ENCODE measurements at places on chromosomes 13 and 19.

GRCh38 chr19:27955485-27956480, 1257.2 kb downstream of the UQCRFS1 start:
- DNase-seq = no peak

GRCh38 chr13:111862836-111863815, 203.8 kb upstream of the SOX1 start:
- no peak for DNase-seq

DNA sequence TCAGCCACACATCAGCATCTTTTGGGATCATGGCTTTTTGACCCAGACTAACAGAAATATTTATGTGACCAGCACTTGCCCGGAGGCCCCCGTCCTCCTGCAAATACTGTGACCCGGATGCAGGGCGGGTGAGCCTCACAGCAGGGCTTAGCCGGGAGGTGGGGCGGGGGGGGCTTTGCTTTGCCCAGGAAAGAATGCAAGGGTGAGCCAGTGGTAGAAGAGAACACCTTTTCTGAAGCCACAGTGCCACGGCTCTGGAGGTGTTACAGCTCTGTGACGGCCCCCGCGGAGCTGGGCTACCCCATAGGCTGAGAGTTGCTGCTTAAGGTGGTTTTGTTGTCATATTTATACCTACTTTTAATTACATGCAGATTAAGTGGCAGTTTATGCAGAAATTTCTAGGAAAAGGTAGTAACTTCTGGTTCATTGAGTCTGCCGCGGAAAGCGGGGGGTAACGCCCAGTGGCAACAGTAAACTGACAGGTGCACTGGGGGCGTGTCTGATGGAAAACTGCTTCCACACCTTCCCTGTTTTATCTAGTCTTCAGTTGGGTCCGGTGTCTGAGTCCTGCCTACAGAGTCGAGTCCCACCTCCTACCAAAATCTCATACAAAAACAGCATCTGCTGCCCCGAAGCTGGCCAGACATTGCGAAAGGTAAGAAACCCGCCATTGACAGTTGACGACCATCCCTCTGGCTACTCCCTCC, 187.9 kb downstream of the TEX29 start:
- DNase-seq = peak; percentile 30

DNA sequence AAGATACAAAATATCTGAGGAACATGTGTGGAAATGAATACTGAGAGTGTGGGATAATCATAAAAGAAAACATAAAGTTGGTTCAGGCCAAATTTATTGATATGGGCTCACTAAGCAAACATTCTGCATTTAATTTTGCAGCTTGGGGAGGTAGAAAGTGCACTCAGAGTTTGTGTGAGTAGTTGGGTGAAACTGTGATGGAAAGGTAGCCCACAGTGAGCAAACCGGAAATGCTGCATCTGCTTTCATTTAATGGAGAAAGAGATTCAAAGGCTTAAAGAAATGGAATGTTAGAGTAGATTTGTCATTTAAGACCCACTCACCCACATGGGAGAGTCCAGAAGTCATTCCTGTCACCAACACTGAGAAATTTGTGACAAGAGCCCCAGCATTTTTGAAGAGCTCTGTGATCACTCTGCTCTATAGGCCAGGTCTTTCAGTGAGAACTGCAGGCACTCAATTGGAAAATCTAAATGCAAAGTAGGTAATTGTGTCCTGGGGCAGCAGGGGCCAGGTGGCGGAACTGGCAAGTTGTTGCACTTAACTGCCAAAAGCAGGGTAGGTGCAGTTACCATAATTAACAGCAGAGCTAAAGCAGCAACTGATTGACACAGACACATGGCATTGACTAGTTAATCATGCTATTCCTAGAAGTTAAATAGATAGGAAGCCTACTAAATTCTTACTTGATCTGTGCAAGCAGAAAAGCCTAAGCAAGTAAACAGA, 1228.3 kb upstream of the PCDH20 start:
- no peak for DNase-seq

GRCh38 chr19:47897861-47898260, 11.7 kb upstream of the SULT2A1 start:
- DNase-seq = no peak

GRCh38 chr13:25912961-25913360, 138.9 kb downstream of the SHISA2 start:
- DNase-seq = no peak

GRCh38 chr13:35855531-35856019, 275.6 kb downstream of the DCLK1 start:
- DNase-seq = no peak

- DNase-seq = no peak
These were observed 12.1 kb upstream of the HAS1 start for GRCh38 chr19:51735759-51736449.

- no peak for DNase-seq
These were observed 12.2 kb downstream of the PPP1R12C start for GRCh38 chr19:55105237-55105636.

- no peak for DNase-seq
These were observed 1.2 kb downstream of the MRI1 start for GRCh38 chr19:13765395-13766094.

- DNase-seq = peak; percentile 61
These were observed 23.3 kb downstream of the LYPD4 start for GRCh38 chr19:41821003-41821735.

DNA sequence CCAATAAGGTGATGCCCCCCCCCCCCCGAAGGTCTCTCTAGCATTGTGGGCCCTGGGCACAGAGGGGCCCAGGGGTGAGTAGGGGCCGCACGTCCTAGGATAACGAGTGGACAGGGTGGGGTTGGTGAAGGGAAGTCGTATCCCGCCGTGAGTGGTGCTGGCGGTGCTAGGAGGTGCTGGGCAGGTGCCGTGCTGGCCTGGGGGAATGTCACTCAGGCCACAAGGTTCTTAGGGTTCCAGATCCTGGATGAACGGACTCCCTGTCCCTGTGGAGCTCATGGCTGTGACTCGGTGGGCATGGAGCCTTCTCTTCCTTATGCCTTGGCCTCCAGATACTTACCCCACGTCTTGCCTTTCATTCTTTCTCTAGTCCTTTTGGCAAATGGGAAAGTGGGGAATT, 157.4 kb upstream of the SOX1 start:
- peak; percentile 7 for DNase-seq

DNA sequence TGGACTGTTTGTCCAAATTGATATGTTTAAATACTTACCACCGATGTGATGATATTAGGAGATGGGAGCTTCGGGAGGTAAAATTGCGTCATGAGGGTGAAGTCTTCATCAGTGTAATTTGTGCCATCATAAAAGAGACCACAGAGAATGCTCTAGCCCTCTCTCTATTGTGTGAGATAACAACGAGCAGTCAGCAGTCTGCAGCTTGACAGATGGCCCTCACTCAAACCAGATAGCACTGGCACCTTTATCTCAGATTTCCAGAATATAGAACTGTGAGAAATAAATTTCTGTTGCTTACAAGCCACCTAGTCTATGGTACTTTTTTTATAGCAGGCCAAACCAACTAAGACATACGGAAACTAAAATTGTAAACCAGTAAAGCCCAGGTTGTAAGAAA, 1718.9 kb upstream of the MIR17HG start:
- no peak for DNase-seq

DNA sequence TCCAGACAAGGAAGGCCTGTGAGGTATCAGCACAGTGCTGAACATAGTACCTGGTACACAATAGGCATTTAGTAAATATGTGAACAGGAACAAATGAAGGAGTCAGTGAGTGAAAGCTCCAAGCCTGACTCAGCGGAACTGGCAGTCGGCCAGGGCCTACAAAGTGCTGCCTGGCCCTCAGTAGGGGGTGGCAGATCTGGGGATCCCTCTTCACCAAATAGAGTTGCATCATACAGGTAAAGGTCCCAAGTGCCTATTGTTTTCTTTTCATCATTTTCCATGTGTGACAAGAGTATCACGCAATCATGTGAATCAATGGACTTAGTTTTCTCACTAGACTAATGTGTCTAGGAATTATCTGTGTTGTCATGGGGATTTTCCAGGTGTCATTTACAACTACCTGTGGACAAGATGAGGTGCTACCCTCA, 9.2 kb downstream of the CYP2B6 start:
- peak; percentile 64 for DNase-seq

- DNase-seq = peak; percentile 81
These were observed at the start of gene HIF3A for GRCh38 chr19:46296722-46297461. Gene HIF3A, plus strand, starts transcription at chr19:46297042. Its CDS starts 35 bp downstream, at chr19:46297077.

DNA sequence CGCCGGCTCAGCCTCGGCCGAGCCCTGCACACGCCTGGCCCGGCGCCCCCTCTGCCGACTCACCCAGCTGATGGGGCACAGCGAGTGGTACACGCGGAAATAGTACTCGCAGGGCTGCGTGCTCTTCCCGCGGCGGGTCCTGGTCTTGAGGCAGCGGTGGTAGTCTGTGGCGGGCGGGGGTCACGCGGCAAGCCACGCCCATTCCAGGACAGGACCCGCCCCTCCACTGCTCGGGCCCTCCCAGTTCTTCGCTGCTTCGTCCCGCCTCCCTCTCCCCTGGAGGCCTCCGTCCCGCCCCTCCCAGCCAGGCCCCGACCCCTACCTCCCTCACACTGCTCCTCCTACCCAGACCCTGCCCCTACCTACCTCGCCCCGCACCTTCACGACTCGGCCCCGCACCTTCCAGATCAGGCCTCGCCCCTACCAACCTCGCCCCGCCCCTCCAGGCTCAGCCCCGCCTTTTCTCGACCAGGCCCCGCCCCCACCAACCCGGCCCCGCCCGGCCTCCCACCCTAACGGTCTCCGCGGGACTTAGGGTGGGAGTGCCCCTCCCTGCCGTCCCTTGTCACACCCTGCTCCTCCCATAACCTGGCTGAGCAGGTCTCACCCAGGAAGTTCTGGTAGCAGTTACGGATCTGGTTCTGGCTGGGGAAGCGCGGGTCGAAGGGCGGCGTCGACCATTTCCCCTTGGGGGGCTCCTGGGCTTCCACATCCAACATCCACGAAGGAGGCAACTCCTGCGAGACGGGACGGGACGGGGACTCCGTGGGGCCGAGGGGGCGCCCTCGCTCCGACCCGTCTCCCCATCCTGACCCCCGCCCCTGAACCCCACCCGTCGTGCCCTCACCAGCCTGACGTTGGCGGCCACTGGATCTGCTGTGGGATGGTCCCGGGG, 469 bp downstream of the COX6B2 start:
- DNase-seq = peak; percentile 81

DNA sequence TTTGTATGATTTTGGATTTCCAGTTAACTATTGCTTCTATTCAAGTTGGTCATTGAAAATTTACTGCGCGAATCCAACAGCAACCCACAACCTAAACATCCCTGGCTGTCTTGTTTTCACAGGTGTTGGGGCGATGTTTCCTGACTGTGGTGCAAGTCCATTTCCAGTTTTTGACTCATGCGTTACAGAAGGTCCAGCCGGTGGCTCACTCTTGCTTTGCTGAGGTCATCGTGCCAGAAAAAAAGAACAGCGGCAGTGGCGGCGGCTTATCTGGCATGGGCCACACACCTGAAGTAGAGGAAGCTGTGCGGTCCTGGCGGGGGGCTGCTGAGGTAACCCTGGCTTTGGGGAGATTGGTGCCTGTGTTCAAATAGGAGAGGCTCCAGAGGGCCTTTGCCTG, 45.2 kb upstream of the GPI start:
- DNase-seq = no peak

GRCh38 chr19:36152352-36153091, at the start of gene COX7A1:
Gene COX7A1, minus strand, starts transcription at chr19:36152447. Its CDS starts 40 bp downstream, at chr19:36152407.
- DNase-seq = peak; percentile 62

GRCh38 chr19:6241056-6241455, 38.7 kb downstream of the MLLT1 start:
- no peak for DNase-seq

GRCh38 chr19:18651733-18652132, 14.9 kb downstream of the KLHL26 start:
- DNase-seq = peak; percentile 43

- no peak for DNase-seq
These were observed 143.4 kb downstream of the NALCN start for GRCh38 chr13:101272886-101273285.

DNA sequence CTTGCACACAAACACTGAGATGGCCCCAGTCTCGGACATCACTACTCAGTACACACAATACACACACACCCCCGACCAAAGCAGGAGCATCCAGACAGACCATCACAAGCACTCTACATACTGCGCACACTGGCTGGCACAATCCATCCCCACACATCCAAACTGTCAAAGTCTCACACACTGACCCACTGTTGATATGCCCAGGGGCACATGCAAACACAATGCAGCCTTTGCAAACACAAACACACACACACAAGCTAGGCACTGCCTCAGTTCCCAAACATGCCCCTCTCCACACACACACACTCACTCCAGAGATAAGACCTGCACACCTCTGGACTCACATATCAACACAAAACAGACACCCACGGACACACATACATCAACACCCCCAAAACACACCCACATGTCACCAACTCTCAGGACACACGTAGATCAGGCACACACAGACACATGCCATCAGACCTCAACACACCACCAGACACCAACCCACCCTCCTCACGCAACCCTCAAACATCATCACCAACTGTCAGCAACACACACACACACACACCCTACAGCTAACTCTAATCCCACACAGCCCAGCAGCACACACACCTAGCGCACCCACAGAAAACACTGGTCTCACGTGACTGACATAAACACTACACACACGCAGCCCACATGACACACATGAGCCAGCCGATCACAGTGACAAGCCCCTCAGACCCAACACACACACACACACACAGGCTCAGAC, 1.9 kb downstream of the BBC3 start:
- no peak for DNase-seq

GRCh38 chr13:71456136-71456535, 410.9 kb downstream of the DACH1 start:
- no peak for DNase-seq

DNA sequence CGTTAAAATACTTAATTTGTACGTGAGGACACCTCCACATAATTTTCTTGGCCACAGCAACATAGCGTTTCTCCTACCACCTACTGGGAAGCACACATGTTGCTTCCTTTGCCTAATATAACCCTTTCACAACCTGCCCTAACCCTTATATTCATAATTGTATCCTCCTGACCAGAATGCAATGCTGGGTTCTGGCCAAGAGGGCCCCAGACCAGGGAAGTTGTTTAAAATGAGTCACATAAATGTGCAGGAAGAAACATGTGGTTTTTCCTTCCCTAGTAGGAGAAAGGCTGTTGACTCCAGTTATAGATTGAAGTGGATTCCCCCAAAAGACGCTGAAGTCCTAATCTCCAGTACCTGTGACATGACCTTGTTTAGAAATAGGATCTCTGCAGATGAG, 187.3 kb downstream of the NUFIP1 start:
- DNase-seq = no peak

GRCh38 chr19:44731081-44731480, 17.4 kb upstream of the BCL3 start:
- no peak for DNase-seq

GRCh38 chr19:34618410-34618809, 58.5 kb downstream of the SCGB2B2 start:
- DNase-seq = no peak

DNA sequence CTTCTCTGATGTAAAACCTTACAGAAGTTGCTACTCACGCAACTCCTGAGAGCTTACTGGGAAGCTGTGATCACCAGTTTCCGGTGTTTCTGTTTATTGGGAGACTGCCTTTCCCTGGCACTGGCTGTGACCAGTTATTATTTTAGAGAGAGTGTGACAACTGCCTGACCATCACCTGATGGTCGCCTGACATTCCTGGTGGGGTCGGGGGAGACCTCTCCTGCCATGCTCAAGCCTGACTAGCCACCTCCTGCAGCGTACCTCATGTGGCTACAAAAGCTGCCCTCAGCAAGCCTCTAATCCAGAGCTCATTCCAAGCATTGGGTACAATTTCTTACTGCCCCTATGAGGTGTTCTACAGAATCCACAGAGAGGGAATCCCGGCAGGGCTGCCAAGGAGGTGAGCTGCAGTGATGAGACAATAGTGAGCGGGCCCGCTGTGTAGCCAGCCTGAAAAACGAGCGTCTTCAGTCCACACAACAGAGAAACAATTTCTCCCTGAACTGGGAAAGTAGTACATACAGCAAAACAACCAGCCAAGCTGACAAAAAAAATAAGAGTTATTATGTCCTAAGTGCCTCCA, 28.7 kb downstream of the GJA3 start:
- no peak for DNase-seq

Data from Peyer's patch (tissue), 4 donors.